ENCODE measurements at places on chromosomes 11 and 22.
A peak's percentile ranks its signal among the peaks of the same experiment; 100 is the strongest.

DNA sequence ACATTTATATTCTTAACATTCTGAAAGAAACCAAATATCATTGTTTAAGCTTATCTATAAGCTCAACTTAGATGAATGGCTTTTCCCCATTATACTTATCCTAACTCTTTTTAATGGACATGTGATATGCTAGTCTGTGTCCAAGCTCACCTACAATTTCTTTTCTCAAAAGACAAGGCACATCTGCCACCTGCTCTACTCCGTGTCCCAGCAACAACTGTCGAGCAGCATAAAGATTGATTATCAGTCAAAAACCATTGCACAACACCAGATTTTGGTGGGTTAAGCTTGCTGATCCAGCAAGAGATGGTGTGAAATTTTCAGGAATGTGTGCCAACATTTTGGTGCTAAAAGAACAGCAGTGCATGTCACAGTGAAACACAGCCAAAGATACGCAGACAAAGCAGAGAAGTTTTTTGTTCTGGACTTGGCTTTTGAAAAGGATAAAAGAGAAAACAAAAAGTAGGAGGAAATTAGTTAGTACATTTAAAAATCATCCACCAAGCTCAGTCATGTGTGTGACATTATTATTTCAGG is 65.8 kb downstream of the DCDC1 start:
- DNase-seq = no peak

- DNase-seq = no peak
These were observed 403.2 kb downstream of the NELL1 start for GRCh38 chr11:21072558-21072957.

DNA sequence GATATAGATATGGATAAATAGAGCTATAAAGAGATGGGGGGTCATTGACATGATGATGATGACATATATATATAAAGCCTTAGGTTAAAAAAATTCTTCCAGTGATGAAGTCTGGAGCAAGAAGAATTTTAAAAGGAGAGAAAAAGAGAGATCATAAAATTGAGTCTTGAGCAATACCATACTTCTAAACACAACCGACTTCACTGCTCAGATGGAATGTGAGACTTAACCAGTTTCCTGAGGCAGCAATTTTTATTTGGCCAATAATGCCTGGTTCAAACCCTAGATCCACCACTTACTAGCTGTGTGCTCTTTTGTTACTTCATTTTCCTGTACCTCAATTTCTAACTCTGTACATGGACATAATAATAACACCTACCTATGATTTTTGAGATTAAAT is 229.5 kb downstream of the TTC28 start:
- no peak for DNase-seq

DNA sequence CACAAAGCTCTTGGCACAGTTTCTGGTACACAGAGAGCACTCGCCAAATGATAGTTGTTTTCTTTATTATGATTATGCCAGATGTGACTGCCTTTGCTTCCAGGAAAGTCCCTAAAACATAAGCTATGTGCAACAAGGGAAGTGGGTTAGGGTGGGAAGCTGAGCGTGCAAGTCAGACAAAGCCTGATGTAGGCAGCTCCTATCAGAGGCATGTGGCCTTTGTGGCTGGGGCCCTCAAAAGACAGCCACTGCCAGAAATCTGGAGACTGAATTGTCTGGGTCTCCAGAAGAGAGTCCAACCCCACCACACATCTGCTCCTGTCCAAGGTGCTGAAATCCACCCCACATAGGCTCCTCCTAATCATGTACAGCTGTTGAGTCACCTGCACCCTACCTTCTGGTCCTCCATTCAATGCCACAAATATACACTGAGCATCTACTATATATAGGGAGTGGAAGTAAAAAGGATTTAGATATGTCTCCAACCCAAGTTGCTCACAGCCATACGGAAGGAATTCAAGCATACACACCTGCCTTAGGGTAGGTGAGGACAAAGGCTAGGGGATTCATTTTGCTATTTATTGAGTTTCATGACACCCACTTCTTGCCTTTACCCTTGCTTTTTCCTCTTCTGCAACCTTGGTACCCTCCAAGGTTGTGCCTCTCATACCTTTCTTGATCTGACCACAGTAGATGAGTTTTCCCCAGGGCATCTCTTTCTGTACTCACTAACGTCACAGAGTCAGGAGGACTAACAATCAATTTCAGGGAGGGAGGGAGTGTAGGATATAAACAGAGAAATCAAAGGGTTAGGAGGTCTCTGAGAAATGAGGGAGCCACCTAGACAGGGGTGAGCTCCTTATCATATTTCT is 12.4 kb downstream of the SEC14L3 start:
- DNase-seq = no peak

- no peak for DNase-seq
These were observed 30.1 kb downstream of the ST14 start for GRCh38 chr11:130189492-130190210.

GRCh38 chr11:94656968-94657367 is 89.8 kb downstream of the PIWIL4 start:
- DNase-seq = no peak

DNA sequence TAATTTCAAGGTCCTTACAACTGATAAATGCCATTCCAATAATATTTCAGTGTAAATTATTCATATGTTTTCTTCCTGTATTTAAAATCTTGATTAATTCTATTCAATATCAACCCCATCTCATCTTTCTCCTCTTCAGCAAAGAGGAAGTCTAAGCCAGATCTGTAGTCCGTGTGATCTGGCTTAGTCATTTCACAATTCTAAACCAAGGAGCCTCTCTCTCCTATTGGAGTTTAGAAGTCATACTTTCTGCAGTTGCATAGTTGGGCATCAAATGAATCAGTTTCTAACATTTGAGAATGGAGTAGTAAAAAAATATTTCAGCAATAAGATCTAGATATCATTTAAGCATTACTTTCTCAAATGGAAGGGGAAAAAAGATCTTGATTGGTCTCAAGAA is 354.9 kb downstream of the JRKL start:
- DNase-seq = no peak

DNA sequence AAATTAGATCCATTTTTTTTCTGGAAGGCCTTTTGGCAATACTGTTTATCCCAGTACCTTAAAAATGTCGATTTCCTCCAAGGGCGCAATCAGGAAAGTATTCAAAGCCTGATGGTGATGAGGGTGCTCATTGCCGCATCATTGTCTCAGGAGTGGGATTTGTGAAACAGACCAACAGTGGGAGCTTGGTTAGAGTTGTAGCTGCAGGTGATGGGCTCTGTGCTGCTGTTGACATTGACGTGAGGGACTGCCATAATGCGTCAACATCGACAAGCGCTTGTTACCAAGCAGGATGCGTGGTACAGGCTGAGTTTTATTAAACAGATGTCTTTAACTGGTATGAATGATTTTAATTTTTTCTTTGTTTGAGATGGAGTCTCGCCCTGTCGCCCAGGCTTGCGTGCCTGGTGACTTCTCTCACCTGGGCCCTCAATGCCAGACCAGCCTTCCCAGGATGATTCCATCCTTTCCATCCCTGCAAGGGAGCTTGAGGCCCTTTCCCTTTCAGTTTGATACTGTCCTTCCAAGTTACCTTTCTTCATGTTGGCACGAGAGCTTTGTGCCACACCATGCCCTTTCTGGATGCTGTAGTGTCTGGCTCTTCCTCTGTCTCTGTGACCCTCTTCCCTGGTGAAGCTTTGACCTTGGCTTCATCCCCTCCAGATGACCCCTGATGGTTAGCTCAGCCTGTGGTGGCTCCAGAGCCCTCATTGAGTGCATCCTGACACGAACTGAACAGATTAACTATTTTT is 10.6 kb downstream of the MED15 start:
- DNase-seq = no peak

DNA sequence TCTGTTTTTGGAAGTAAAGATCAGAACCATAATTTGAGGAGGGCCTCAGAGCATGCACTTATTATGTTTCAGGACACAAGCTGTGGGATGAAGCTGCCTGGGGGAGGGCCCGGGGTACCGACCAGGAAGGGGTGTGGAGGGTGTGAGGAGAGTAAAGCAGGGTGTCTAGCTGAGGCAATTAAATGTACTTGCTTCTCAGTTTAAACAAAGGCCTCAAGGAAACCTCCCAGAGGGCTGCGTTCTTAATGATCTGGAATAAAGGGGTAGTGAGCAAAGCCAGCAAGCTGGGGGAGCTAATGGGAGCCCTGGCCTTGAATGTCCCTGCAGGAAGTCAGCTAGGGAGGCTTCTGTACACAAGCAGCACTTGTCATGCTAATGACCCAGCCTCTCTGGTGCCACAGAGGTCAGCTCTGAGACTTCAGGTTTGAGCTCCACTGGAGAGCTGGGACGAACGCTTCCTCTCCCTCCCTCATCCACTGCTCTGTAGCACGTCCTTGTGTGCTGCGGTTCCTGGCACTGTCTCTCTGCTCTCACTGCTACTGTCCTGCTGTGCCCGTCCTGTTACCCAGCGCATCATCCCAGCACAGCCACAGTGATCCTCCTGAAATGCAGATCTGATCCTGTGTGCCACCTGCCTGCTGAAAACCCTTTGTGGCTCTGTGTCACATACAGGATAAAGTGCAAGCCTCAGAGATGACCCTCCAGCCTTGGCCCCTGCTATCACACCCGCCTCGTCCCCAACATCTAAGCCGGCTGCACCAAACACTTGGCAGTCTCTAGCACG is 159.7 kb downstream of the DBX1 start:
- no peak for DNase-seq

DNA sequence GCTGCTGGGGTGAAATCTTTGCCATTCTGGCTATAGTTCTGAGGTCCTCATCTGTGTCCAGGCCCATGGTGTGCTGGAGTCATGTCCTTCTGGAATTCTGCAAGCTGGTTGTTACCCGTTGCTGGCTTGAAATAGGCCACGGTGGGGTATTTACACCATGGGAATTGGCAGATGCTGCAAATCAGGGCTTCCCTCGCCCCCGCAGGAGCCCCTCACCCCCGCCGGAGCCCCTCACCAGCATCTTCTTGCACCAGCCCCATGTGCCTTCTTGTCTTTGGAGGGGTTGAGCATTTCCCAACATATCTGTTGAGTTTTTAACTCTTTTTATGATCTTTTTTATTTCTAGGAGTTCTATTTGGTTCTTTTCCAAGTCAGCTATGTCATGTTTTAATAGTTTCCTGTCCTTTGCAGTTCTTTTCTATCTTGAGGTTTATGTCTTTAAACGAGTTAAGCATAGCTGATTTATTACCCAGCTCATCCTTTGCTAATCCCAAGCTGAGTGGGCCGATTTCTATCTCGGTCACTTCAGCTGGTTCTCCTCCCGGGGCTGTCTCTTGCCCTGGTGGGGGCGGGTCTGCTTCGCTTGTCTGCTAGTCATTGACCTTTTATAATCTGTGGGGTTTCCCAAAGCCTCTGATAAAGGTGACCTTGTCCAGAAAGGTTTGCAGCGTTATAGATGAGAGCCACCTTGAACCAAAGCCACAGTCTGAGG is 17.6 kb downstream of the ANO1 start:
- DNase-seq = no peak

DNA sequence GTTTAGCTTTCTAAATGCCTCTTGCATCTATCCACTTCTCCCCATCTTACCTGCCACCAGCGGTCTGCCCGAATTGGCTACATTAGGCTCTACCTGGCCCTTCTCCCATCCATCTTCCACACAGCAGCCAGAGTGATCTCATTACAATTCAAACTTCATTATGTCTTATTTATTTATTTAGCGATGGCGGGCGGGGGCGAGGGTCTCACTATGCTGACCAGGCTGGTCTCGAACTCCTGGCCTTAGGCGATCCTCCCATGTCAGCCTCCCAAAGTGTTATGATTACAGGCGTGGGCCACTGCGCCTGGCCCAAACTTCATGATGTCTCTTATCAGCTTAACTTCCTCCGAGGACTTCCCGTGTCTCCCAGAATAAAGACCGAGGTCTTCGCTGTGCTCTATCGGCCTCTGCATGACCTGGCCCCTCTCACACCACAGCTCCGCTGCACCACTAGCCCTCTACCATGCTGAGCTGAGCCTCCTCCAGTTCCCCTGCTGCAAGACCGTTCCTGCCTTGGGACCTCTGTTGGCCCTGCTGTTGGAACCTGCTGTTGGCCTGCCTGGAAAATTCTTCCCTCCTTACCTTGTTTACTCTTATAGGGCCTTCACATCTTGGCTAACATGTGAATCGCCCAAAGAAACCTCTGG is 870 bp upstream of the CTTN start:
- DNase-seq = no peak

- DNase-seq = peak; percentile 26
These were observed 61.3 kb downstream of the DENND5A start for GRCh38 chr11:9203691-9204311.

- DNase-seq = no peak
These were observed 100.7 kb downstream of the MAML2 start for GRCh38 chr11:96242191-96242847.

DNA sequence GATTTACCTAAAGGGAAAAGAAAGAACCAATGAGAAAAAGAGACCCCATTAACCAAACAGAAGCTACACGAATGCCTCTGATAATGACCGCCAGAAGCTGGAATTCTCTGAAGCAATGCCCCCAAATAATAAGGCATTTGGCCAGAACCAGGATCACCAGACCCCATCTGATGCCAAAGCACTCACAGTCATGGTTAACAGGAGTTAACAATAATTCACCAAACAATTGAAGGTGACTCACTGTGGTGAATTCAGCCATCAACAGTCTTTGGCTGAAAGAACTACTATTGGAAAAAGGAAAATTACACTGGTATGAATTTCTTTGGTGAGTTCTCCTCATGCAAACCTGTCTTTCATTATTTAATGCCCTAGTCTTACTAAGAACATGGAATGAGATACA is 21.9 kb upstream of the NFRKB start:
- DNase-seq = no peak

DNA sequence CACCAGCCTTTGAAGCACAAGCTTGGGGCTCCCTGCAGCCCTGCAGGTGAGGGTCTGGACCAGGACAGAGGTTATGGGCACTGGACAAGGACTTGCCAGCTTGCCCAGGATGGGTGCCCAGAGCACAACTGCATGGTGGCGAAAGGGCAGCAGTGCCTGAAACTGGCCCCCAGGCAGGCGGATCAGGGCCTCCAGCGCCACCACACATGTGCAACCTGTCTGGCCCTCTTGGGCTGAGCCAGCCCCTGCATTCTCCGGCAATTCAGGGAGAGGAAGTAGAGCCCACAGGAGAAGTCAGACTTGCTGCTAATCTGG is 18.8 kb downstream of the MB start:
- DNase-seq = no peak

GRCh38 chr11:113373306-113373705 is 14.3 kb upstream of the ANKK1 start:
- DNase-seq = no peak

DNA sequence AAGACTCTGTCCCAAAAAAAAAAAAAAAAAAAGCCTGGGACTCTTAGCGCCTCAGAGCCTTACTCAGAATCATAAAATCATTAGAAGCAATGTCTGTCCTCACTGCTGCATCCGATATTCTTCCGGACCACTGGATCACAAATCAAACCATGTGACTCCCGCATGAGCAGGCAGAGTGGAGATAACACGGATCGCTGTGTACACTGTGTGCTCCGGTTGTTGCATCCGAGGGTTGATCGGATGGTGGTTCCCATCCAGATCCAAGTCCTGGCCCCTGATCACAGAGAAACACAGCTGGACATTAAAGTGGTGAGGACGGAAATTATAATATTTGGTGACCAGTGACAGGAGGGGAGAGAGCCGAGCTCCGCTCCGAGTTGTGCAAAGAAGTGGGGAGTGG is 9.7 kb upstream of the TXNRD2 start:
- no peak for DNase-seq

GRCh38 chr11:65043881-65044501 is 3.0 kb downstream of the SAC3D1 start:
- DNase-seq = no peak

- no peak for DNase-seq
These were observed 14.3 kb downstream of the TCIRG1 start for GRCh38 chr11:68053117-68053516.

Measured in CD4-positive, alpha-beta T cell treated with Interleukin-10 for 1 hour (primary cell).